ENCODE measurements at places on chromosomes 7 and 10.

- DNase-seq, result no peak
Observed at GRCh38 chr7:83119494-83119893, 43.2 kb downstream of the PCLO start.

DNA sequence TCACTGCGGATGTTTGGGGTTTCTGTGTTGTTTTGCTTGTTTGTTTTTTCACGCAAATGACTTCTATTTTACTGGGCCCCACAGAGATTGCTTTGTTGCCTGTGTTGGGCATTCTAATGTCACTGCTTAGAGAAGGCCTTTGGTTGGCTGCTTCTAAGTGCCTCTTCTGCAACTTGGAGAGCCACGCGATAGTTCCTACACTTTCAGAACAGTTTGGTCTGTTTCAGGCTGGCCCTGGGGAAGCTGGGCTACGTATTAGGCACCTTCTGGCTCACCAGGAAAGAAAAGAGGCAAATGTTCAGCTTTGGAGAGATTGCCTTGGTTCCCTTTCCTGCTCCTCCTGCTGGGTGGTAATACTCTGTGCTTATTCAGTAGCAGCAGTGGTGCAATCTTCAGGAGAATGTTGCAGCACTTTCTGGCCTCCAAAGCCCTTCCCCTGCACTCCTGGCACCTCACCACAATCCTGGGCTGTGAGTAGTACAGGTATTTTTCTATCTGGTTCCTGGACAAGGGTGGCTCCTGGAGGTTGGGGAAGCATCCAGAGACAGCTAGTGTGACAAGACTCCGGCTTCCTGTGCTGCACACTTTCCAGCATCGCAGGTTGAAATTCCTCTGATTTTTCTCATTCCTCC is 1.2 kb downstream of the ANTXRL start:
- DNase-seq, result no peak

- no peak for DNase-seq
Observed at GRCh38 chr10:311901-312665, 176.8 kb downstream of the ZMYND11 start.

- no peak for DNase-seq
Observed at GRCh38 chr10:108653531-108653930, 1269.8 kb downstream of the XPNPEP1 start.

DNA sequence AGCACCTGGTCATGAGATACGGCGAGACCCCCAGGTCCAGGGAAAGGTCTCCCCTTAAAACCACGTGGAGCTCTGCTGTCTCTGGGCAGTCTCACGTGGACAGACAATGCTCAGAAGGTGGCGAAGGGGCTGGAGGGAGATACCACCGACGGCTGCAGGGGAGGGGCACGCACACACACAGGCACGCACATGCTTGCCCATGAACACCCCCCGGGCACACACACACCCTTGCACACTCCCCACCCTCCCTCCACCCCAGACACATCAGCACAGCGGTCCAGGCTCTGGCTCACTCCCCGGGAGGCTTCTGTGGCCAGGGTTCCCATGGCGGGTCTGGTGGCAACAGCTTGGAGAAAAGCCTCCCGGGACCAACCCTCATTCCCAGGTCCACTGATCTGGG is 52.4 kb upstream of the TNRC18 start:
- DNase-seq, result peak; percentile 54

- peak; percentile 81 for DNase-seq
Observed at GRCh38 chr10:80500572-80501380, 36.9 kb upstream of the SH2D4B start.

Measured in osteoblast (primary cell).